T-helper 17 cell (primary cell): ENCODE measurements at places on chromosomes 13 and 19. TPM values are rescaled to one million over a fixed set of nuclear protein-coding genes. Genes with fewer than 3 reads are reported as not detected.

GRCh38 chr19:3359015-3359918, 7.1 kb upstream of the NFIC start:
- H3K27ac ChIP-seq: peak overlapping the region; percentile 43
- DNase-seq: peak; percentile 70
- H3K4me1 ChIP-seq: peaks cover 32% of the 10 kb centered on the region
- H3K27me3 ChIP-seq: no peaks in the 10 kb centered on the region
- peak overlapping the region; percentile 93 for H3K4me3 ChIP-seq

The WDR87 gene
- not detected for total RNA-seq

The PRRG2 gene
- total RNA-seq: 1.1 TPM

DNA sequence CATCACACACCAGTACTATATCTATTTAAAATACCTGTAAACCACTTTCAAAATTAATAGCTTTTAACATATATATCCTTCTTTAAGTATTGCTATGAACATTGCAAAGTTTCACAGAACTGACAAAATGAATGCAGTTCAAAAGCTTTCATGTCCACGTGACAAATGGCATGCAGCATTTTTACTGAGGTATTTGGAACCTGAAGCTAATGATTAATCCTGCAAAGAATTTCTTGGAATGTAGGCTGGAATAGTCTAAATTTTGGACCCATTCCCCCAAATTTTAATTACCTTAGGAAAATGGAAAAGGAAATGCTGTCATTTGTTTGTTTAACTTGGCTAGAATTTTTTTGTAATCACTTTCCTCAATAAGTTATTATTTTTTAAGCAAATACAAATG, 423.8 kb upstream of the GPC6 start:
- no peaks in the 10 kb centered on the region for H3K27me3 ChIP-seq
- H3K4me3 ChIP-seq: no peak overlapping the region
- no peaks in the 10 kb centered on the region for H3K36me3 ChIP-seq
- no peak for DNase-seq

The SYNE4 gene
- total RNA-seq: 2.0 TPM

The ZNF578 gene
- 0.75 TPM for total RNA-seq

The ZNF540 gene
- 9.8 TPM for total RNA-seq

GRCh38 chr19:2488942-2489731, 13.2 kb downstream of the GADD45B start:
- H3K4me3 ChIP-seq: peak overlapping the region; percentile 80
- H3K27ac ChIP-seq: no peak overlapping the region
- no peak for DNase-seq
- H3K36me3 ChIP-seq: no peaks in the 10 kb centered on the region
- H3K27me3 ChIP-seq: peaks cover 12% of the 10 kb centered on the region

- no peaks in the 10 kb centered on the region for H3K27me3 ChIP-seq
- no peak overlapping the region for H3K4me3 ChIP-seq
- peak overlapping the region; percentile 60 for H3K27ac ChIP-seq
- H3K36me3 ChIP-seq: peaks cover 2% of the 10 kb centered on the region
- peaks cover 16% of the 10 kb centered on the region for H3K4me1 ChIP-seq
Measured at GRCh38 chr13:40233731-40234195, 432.7 kb downstream of the FOXO1 start.

- peaks cover 2% of the 10 kb centered on the region for H3K36me3 ChIP-seq
- no peak for DNase-seq
- no peak overlapping the region for H3K4me3 ChIP-seq
- no peak overlapping the region for H3K27ac ChIP-seq
- peaks cover 9% of the 10 kb centered on the region for H3K27me3 ChIP-seq
Measured at GRCh38 chr13:21744149-21744548, 73.3 kb downstream of the FGF9 start.

DNA sequence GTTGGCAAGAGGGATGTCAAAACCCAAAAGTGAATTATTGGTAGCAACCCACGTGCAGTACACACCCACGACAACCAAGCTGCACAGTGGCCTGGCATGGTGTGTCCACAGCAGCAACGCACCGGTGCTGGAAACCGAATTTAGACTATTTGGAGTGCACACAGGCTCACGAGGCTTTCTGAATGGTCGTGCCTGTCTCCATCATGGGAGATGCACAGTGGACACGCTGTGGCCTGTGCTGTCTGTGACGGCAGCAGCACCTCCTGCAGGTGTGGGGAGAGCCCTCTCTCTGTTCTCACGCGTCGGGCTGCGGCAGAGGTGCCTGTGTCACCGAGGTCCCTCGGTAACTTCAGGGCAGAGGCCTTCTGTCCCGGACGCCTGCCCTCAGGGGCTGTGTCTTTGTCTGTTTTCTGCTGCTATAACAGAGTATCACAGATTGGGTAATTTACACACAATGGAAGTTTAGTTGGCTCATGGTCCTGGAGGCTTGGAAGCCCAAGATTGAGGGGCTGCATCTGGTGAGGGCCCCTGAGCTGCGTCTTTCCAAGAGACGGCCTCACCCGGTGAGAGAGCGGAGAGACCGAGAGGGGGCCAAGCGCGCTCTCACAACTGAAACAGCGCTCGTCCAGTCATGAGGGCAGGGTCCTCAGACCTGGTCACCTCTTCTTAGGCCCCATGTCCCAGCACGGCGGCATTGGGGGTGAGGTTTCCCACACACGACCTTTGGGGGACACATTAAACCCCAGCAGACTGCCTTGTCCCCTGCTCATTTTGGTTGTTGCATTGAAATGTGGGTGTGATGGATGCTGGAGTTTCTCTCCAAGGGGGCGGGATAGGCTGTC, 9.1 kb upstream of the MCF2L start:
- no peak overlapping the region for H3K27ac ChIP-seq
- no peak for DNase-seq
- no peaks in the 10 kb centered on the region for H3K27me3 ChIP-seq
- no peak overlapping the region for H3K4me3 ChIP-seq
